ENCODE measurements at places on chromosomes 13 and 19.

- peak; percentile 73 for DNase-seq
Measured at GRCh38 chr19:45798995-45799517, 6.4 kb upstream of the DMWD start.

DNA sequence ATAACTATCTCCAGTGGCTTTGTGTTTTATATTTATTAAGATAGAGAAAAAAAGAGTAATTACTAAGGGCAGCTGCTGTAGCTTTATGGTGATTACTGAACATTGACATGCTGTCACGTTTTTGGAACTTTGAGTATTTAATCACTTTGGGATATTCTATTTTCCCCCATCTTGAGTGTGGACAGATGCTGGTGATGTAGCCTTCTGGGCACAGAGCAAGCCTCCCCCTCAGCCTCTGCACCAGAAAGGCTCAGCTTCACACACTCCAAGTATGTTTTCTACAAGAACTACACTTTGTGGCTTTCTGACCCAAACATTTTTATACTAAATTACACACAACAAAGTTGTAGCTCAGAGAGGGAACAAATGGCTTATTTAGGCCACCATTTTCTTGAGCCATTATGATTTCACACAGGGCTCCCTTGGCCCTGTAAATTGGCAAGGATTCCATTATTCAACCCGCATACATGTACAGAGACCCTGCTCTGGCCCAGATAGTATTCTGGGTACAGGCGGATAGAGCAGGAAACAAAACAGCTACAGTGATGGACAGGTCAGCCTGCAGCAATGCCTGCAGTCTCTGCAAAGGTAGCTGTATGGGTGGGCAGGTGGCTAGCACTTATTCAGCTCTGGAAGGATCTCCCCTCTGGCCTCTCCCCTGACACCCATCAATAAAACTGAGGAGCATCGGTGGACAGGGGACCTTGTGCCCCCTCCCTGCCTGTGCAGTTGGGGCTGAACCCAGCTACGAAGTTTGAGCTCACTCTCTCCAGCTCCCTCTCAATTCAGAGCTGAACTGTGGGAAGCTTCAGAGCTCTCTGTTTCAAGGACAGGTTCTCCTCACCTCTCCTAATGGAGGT, 1.3 kb downstream of the ALOX5AP start:
- DNase-seq = no peak

GRCh38 chr13:73683746-73684145, 450.5 kb downstream of the KLF12 start:
- DNase-seq = no peak

GRCh38 chr19:5112681-5113575, 144.0 kb downstream of the KDM4B start:
- peak; percentile 61 for DNase-seq

DNA sequence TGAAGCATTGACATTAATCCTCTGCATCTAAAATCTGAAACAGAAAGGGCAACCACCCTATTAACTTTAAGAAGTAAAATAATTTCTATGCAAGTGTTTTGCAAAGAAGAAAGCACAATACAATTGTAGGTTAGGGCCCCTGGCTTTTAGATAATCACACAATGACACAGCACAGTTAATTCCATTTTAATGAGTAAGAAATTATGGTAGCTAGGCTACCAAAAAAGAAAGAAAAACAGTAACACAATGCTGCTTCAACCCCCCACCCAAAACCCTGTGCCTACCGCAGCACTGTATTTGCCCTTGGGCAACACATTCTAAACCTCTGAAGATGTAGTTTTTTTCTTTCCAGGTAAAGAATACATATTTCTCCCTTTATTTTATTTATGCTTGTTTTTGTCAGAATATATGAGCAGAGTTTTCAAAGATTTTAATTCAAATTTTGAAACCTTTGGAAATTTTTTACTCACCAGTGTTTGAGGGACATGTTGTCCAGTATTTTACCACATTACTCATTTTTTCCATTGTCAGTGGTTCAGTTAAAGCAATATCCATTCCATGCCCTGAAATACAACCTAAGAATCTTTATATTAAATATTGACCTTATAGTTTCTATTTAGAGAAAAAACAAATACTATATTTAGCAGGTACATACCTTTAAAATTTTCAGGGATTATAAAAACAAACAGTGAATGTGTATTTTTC, 21.1 kb downstream of the SOHLH2 start:
- peak; percentile 48 for DNase-seq

DNA sequence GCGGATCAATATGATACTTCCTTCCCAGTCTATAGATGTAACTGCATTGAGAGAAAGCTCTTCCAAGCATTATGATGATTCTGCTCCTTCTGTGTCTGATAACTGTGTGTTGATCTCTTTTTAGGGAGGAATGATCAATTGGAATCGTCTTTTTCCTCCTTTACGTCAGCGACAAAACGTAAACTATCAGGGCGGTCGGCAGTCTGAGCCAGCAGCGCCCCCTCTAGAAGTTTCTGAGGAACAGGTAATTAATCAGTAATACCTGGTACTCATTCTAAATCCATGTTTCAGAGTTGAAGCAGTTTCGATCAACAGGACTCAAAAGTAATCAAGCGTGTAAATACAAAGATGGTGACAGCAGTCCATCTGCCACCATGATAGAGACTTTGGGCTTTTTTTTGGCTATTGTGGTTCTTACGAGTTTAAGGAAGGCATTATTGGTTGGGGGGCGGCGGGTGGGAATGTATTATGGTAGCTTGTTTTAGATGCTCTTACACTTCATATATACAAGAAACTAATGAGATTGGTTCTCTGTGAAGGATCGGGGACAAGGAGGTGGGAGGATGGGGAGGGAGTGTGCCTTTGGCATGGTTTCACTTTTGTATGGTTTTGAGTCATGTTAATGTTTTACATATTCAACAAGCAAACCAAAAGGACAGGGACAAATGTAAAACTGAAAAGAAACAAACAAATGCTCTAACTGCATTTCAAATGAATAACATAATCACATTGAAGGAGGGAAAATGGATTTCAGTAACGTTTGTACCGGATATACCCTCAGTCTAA, 60.7 kb upstream of the GPR183 start:
- no peak for DNase-seq

- DNase-seq = no peak
Measured at GRCh38 chr19:50649433-50650391, at the start of gene C19orf81. Gene C19orf81, plus strand, starts transcription at chr19:50649445. Its CDS starts 0 bp downstream, at chr19:50649445.

DNA sequence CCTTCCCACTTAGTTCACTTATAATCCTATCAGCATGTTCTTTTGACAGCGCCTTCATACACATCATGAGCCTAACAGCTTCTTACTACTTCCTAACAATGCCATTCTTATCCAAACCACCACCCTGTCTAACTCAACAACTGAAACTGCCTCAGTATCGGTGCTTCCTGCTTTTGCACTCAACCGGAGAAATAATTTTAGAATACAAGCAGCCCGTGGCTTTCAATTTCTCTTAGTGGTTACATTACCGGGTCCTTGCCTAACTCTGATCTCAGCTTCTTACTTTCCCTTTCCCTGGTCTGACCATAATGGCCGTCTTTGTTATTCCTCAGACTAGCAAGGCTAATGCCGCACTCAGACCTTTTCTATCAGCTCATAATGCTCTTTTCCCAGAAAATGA, 17.0 kb downstream of the ZFP82 start:
- DNase-seq = no peak

DNA sequence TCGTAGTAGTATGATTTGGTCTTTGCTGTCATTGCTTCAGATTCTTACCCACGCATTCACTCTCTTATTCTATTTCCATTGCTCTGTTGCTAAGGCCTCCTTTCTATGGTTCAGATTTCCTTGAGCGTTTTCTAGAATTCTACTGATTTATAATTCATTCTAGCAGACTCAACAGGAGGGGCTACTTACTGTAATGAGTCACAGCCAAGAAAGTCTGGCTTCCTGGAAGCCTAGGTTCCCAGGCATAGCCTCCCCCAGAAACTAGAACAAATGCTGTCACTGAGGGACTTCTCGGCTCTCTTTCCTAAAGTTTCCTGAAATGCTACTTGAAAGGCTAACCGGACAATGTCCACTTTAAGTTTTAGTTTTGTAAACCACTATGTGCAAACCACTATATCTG, 47.7 kb upstream of the SPATA13 start:
- peak; percentile 47 for DNase-seq

DNA sequence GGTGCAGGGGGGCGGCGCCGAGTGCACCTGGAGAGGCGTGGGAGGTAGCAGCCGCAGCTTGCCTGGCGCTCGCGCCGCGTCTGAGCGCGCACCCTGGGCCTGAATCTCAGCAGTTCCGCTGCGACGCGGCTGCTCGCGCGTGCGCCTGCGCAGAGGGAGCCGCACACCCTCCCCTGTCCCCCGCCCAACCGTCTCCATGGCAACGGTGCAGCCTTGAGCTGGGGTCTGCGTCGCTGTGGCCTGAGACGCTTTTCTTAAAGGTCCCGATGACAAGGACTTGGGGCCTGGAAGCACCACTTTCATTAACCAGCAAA, at the start of gene PNMA8B:
Gene PNMA8B (minus strand): TSS at position 82 of the 314 bp plus-strand sequence. CDS start 402 bp downstream, outside the sequence.
- DNase-seq = peak; percentile 65

GRCh38 chr13:74367193-74367592, 233.0 kb upstream of the KLF12 start:
- no peak for DNase-seq

DNA sequence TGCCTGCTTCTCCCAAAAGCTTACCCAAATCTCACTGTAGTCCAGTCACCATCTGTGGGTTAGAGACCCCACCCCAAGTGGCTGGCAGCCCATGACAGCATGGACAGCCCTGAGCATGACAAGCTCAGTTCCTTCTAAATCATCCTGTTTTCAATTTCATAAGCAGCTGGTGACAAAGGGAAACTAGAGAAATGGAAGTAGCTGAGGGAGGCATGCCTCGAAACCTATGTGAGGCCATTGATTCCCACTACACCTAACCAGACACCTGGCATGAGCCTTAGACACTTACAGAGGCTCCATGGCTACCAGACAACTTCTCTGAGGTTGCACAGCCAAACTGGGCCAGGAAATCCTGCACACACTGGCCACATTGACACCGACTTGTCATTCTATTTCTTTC, 56.2 kb downstream of the ABCC4 start:
- no peak for DNase-seq

GRCh38 chr19:2478756-2479555, 3.0 kb downstream of the GADD45B start:
- peak; percentile 86 for DNase-seq

- DNase-seq = no peak
Measured at GRCh38 chr19:45587873-45588272, 3.3 kb upstream of the OPA3 start.

DNA sequence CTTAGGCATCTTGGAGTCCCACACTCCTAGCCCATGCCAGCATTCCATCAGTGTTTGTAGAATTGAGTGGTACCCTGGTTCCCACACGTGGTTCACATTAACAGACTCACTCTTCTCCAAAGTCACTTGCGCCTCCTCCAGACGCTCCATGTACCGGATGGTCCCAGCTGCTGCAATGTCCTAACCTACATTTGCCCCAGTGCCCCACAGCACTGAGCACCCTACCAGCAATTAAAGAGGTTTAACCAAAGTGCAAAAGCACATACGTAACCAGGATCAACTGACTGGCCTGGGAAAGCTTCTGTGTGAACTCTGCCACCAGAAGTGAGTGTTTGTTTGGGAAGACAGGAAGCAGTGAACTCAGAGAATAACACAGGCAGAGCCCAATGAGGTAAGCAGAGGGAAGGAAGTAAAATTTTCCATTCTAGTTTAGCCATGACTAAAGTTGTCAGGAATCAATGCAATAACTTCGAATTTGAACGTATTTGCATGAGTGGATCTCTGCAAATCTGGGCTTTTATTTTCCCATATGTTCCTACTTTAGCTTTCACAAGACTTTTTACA, 7.3 kb upstream of the MEDAG start:
- peak; percentile 99 for DNase-seq

DNA sequence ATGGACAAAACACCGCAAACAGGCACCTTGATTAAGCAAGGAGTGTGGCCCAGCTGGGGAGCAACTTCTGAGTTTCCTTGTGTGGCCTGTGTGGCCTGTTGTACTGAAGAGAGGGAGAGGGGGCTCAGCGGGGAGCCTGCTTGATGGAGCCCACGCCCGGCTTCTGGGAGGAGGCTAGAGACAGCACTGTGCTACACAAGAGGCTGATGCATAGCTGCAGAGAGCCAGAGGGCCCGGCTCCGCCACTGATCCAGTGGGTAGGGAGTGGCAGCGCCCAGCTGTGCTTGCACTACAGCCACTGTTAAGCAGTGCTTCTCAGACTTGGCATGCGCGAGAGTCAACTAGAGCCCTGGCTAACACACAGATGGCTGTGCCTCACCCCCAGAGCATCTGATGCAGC, 19.0 kb downstream of the LYL1 start:
- DNase-seq = peak; percentile 70

All from choroid plexus epithelial cell (primary cell).